ENCODE measurements at places on chromosomes 1 and 21.

DNA sequence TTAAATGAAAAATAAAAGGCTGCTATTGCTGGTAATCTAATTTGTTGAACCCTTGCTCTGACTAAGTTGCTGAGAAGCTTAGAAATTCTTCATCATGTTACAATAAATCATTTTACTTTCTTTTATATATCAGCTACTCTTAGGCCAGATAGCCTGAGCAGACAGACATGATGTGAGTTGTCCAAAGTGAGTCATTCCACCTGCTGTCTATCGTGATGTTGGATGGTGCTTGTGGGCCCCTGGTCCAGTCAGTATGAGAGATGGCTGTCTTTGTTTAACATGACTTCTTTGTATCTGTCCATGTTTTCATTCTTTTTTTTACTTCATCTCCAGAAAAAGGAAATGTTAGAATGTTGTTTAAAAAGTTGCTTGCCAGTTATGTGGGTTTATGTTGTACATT is 188.8 kb downstream of the ADGRL2 start:
- DNase-seq, result no peak

GRCh38 chr1:2823921-2824610 is 22.6 kb upstream of the TTC34 start:
- DNase-seq, result no peak

GRCh38 chr1:183282101-183282855 is 96.2 kb downstream of the LAMC2 start:
- no peak for DNase-seq

- no peak for DNase-seq
Measured at GRCh38 chr1:211334986-211335385, 8.4 kb downstream of the TRAF5 start.

DNA sequence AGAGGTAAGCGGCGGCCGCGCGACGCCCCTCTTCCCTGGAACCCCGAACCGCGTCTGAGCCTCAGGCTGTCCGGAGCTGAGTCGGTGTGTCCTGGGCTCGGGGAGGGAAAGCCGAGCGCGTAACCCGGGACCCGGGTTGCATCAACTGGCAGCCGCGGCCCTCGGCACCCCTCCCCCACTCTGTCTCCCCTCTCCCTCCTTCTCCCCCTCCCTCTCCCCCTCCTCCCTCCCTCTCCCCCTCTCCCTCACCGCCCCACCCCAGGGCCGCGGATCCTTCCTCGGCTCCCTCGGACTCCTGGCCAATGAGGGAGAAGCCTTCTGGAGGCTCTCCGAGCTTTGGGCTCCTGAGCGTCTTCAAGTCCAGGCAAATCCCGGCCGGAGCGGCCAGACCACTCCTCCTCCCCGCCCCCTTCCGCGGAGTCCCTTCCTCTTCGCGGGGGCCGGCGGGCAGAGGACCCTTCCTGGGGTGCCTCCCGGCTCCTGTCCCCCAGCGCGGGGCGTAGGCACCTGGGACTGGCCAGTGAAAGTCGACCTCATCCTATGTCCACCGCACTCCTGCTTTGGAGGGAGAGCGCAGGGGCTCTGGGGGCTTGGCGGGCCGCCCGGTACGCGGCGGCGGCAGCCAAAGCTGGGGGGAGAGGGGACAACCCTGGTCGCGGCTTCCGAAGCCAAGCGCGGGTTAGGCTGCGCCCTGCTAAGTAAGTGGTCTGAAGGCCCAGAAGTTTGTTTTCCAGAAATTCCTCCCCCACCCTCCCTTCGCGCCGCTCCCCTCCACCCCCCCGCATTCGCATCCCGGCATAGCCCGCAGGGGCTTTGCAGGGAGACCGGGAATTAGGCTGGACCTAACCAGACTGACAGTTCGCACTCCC is 850 bp downstream of the SESN2 start:
- DNase-seq, result peak; percentile 63

DNA sequence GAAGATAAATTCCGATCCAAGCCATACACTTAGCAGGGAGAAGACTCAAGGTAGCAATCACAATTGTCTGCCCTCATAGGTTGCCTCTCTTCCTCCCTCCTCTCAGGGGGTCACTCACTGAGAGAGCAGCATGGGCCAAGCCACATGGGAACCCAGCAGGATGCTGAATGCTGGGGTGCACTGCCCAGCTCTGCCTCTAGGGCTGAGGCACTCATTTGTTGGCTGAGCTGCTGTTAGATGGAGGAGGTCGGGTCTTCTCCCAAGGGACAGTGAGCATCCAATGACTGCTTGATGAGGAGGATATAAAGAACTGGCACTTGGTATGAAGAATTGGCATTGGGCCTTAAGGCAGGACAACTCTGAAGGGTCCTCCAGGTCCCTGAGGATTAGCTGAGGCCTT is 418.8 kb downstream of the SIPA1L2 start:
- DNase-seq, result no peak

GRCh38 chr1:6962478-6962995 is 177.3 kb downstream of the CAMTA1 start:
- DNase-seq, result peak; percentile 79

DNA sequence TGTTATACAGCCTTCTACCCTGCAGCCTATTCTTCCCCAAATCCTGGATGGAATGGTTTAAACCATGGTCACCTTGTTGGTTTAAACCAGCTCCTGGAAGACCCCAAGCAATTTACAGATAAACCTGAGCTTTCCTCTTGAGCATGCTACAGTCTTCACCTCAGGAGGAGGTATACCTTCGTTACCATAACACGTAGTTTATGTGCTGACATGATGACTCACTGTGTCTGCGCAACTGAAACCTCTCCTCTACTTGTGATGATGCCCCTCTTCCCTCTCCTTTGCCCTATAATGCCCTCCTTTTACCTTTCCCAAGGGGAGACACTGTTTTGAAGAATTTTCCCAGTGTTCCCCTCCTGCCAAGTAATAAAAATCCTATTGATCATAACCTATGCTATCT is 457.3 kb upstream of the RGS18 start:
- no peak for DNase-seq

- DNase-seq, result no peak
Measured at GRCh38 chr1:54615531-54616279, 7.6 kb downstream of the FAM151A start.

GRCh38 chr1:19780267-19780877 is 19.3 kb downstream of the TMCO4 start:
- no peak for DNase-seq

DNA sequence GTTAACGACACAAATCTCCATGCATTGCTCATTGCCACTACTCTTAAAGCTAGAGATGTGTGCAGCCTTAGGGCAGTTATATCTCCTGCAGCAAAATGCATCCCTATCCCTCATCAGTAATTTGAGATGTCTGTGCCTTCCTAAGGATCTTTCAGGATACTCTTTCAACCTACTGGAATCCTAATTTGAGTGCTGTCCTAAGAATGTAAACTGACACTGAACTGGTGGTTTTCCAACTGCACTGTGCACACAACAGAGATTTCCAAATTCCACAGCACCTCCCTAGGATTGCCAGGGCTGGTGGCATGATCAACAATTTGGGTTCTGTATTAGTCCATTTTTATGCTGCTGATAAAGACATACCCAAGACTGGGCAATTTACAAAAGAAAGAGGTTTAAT is 193.9 kb downstream of the LTN1 start:
- DNase-seq, result no peak

GRCh38 chr21:40846103-40846502 is 855 bp downstream of the DSCAM start:
- DNase-seq, result no peak

- DNase-seq, result no peak
Measured at GRCh38 chr1:204025917-204026707, 46.8 kb upstream of the SOX13 start.

GRCh38 chr1:119917304-119918055 is 21.2 kb upstream of the ADAM30 start:
- DNase-seq, result no peak

DNA sequence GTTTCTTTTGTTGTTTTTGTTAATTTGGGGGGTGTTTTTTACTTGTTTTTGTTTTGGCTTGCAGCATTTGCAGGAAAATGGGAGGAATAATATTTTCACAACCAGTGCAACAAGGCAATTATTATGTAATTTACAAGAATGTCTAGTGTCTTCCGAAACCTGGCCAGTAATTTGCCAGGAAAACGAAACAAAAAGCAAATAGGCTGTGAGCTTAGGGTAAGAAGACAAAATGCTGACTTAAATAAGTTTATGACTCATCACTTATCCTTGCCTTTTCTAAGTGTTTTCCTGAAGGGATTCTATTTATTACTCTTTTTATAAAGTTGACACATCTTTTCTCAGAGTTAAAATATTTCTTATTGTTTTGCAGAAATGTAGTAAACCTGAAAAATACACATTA is 49.8 kb downstream of the KCNT2 start:
- DNase-seq, result no peak

DNA sequence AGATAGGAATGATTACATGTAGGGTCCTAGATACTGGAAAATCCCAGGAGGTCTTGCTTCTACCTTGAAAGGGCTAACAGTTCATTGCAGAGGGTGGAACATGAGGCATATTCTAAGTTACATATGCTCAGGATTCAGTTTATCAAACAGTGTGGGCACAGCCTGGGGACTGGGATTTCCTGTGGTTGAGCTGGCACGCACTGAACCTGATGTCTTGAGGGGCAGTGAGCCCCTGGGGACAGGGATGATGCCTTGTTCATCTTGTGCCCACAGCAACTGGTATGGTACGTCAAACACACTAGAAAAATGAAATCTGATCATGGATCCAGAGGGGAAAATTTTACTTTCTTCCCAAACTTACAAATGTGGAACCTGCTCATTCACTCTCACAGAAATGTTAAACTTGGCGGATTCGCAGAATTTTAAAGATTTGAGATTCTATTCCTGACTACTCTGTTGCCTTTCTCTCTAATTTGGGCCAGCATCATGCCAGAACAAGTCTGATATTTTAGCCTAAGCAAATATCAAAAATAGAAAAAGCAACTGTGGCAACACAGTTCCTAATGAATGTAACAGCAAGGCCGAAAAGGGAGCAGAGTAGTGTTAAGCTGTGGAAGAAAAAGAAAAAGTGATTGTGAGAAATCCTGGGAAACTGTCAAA is 68.2 kb upstream of the COL24A1 start:
- no peak for DNase-seq

DNA sequence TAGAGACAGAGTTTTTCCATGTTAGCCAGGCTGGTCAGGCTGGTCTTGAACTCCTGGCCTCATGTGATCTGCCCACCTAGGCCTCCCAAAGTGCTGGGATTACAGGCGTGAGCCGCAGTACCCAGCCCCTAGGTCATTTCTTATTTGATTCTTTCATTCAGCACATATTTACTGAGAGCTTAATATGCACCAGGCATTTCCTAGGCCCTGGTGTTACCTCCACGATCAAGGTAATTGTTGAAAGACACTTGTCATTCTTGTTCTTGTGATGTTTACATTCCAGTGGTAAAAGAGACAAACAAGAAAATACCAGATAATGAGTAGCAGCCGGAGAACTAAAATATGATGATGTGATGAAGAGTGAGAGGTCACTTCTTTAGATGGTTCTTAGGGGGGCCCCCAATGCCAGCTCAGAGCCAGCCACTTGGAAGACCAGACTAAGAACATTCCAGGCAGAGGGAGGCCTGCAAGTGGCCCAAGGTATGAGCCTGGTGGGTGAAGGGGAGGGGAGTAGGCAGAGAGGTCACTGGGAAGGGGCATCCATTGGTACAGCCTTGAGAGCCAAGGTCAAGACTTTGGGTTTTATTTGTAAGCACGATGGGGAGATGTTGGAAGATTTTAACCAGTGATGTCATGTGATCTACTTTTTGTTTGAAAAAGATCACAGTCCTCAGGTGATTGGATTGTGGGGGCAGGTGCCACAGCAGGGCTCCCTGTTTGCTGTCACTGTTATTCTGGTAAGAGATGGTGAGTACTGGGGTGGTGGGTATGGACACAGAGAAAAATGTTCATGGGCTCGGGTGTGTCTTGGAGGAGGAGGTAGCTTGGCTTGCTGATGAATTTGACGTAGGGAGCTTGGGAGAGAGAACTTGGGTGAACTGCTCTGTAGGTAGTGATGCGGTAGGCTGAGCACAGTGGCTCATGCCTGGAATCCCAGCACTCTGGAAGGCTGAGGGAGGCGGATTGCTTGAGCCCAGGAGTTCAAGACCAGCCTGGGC is 18.7 kb downstream of the UBE2Q1 start:
- DNase-seq, result no peak

- DNase-seq, result peak; percentile 12
Measured at GRCh38 chr1:244651956-244652622, 837 bp upstream of the DESI2 start.

DNA sequence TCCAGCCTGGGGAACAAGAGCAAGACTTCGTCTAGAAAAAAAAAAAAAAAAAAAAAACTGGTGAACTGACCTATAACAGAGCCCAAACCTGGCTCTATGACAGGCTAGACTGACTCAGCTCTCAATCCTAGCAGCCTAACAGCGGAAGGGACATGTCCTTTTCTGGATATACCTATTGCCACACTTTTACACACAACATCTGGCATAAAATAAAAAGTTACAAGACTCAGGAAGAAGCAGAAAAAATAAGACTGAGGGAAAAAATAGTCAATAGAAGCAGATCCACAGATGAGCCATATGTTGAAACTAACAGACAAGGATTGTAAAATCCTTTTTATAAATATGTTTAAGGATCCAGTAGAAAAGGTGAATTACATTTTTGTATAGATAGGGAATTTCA is 57.5 kb upstream of the IPO9 start:
- DNase-seq, result no peak

GRCh38 chr1:186050360-186050759 is 316.2 kb downstream of the HMCN1 start:
- DNase-seq, result no peak

- no peak for DNase-seq
Measured at GRCh38 chr21:45260191-45260825, 27.4 kb downstream of the POFUT2 start.

DNA sequence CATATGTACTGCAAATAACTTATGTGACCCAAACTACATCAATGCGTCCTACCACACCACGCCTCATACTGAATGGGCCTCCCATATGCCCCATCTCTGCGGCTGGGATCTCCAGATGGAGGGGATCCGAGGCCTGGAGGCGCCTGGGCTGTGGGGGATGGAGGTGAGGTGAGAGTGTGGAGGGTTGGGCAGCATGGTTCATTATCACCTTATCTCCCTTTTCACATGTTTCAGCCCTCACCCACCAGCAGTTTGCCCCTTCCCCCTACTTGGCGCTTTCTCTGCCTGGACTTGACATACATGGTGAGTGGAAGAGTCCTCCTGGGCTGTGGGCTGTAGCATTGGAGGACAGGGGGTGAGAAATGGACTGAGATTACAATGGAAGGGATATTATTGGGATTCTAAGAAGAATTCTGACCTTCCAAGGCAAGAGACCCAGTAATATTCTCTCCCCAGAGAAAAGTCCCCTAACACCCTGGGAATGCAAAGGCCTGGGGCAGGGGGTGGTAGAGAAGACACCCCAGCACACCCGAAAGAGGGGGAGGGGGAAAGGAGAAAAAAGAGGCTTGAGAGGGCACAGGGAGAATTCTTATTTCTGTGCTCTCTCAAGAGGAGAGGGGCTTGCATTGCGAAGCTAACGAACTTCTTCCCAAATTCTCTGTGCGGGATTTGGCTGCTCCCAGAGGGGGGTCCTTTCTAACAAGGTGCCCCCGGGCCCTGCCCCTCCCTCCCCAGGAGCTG is 61.4 kb downstream of the MEF2D start:
- DNase-seq, result no peak
